ENCODE measurements at places on chromosomes 2 and 18. TPM values are rescaled to one million over a fixed set of nuclear protein-coding genes. Genes with fewer than 3 reads are reported as not detected.
A peak's percentile ranks its signal among the peaks of the same experiment; 100 is the strongest.

APCDD1 gene
- not detected for total RNA-seq

CHRNG gene
- not detected for total RNA-seq

CMPK2 gene
- 7.7 TPM for total RNA-seq

DIPK1C gene
- not detected for total RNA-seq

NT5DC4 gene
- total RNA-seq, result not detected

FHOD3 gene
- not detected for total RNA-seq

LDLRAD4 gene
- total RNA-seq, result 21.3 TPM

SULT1C3 gene
- not detected for total RNA-seq

SH2D6 gene
- total RNA-seq, result 0.88 TPM

SERPINB11 gene
- total RNA-seq, result not detected

TUBA4B gene
- not detected for total RNA-seq

GRCh38 chr18:8744038-8744437 lies 38.7 kb downstream of the MTCL1 start:
- peaks cover 5% of the 10 kb centered on the region for H3K36me3 ChIP-seq
- no peaks in the 10 kb centered on the region for H3K27me3 ChIP-seq
- H3K27ac ChIP-seq, result no peak overlapping the region
- DNase-seq, result no peak
- no peak overlapping the region for H3K4me3 ChIP-seq

- peaks cover 4% of the 10 kb centered on the region for H3K27me3 ChIP-seq
- no peaks in the 10 kb centered on the region for H3K36me3 ChIP-seq
- H3K27ac ChIP-seq, result no peak overlapping the region
- no peak for DNase-seq
- no peak overlapping the region for H3K4me3 ChIP-seq
Measured at GRCh38 chr18:67132919-67133318, 383.6 kb downstream of the DSEL start.

DNA sequence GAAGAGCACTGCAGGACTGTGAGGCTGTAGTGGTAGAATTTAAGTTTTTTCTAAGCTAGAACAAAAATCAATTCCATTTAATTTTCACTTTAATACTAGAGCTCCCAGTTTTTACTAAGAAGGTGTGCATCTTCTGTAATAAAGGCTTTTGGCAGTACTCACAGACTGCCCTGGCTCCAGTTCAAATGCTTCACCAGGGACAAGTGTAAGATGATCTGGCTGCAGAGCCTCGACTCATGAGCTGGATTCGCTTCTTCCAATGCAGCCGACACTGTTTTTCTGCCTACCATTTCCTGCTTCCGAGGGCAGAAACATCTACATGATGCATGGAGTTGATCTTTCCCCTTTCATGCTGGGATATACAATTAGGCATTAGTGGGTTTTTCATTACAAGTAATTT lies 87.0 kb downstream of the FARSB start:
- H3K36me3 ChIP-seq, result peaks cover 47% of the 10 kb centered on the region
- no peaks in the 10 kb centered on the region for H3K4me1 ChIP-seq
- H3K27me3 ChIP-seq, result no peaks in the 10 kb centered on the region
- no peak overlapping the region for H3K4me3 ChIP-seq

- H3K36me3 ChIP-seq, result peaks cover 53% of the 10 kb centered on the region
- no peaks in the 10 kb centered on the region for H3K27me3 ChIP-seq
- no peak overlapping the region for H3K4me3 ChIP-seq
- H3K27ac ChIP-seq, result no peak overlapping the region
- DNase-seq, result no peak
Measured at GRCh38 chr18:79754831-79755351, 42.8 kb upstream of the KCNG2 start.

DNA sequence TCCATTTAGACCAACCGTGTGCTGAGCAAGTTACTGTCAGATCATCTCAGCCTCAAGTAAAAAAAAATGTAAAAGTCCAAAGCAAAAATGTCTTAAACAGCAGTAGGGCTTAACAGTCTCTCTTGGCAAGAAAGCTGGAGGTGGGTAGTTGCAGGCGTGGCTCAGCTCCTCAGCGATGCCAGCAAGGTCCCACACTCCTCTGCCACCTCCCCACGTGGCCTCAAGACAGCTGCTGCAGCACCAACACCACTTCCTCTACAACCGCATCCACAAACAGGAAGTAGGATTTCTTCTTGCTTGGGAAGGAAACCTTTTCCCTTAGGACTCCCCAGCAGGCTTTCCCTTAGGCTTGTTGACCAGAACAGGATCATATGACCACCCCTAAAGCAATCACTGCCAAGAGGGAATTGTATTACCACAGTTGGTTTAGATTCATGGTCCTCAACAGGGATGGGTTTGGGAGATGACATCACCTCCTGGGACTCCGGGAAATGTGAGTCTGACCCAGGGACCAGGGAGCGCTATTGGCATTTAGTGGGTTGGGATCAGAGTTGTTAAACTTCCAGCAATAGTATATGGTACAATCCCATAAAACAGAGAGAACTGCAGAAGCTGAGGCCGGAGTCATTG lies 97.1 kb downstream of the MAPK4 start:
- no peaks in the 10 kb centered on the region for H3K36me3 ChIP-seq
- DNase-seq, result no peak
- no peak overlapping the region for H3K27ac ChIP-seq

- peaks cover 55% of the 10 kb centered on the region for H3K4me1 ChIP-seq
- H3K27me3 ChIP-seq, result no peaks in the 10 kb centered on the region
- H3K27ac ChIP-seq, result no peak overlapping the region
- H3K36me3 ChIP-seq, result peaks cover 8% of the 10 kb centered on the region
Measured at GRCh38 chr18:13587001-13587400, 139.4 kb downstream of the FAM210A start.

GRCh38 chr2:63124850-63125249 lies 74.2 kb downstream of the OTX1 start:
- H3K36me3 ChIP-seq, result peaks cover 3% of the 10 kb centered on the region
- H3K27ac ChIP-seq, result no peak overlapping the region
- no peaks in the 10 kb centered on the region for H3K4me1 ChIP-seq
- no peak overlapping the region for H3K4me3 ChIP-seq

DNA sequence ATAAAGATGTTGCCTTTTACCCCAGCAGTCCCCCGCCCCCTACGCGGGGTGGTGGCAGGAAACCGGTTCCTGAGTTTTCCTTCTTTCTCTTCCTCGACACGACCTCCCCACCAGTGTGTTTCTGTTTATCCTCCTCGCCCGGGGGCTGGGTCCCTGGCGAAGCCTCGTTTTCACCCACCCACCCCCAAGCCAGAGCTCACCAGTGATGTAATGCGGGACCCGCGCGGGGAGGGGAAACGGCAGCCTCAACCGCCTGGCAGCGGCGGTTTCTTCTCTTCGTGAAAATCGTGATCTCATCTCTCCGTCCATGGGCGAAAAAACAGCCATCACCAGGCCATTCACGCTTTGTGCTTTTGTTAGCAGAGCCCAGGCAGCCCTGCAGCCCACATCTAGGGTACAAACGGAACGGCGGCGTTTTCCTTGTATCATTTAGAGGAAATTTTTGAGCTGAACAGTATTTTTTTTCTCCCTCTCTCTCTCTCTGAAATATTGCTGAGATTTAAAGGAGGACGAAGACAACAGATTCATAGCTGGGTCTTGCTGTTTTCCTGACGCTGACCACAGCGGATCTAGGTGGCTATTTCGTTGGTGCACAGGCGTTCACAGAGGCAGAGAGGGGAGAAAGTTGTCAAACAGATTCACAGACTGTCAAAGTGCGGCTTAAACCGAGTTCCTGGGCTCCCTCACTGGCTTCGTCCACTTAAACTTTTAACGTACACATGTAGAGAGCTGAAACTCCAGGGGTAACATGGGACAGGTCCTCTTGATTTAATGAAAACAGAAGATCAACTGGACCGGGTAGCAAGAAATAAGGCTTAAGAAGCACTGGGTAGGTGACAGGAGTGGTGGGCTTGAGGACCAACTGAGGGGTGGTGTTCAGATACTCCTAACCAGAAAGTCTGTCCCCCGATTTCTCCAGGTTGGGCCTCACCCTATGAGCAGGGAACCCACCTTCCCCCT lies 21.9 kb upstream of the PAX3 start:
- DNase-seq, result no peak
- peaks cover 6% of the 10 kb centered on the region for H3K4me1 ChIP-seq
- H3K36me3 ChIP-seq, result no peaks in the 10 kb centered on the region
- H3K27ac ChIP-seq, result no peak overlapping the region
- H3K4me3 ChIP-seq, result peak overlapping the region; percentile 46
- H3K27me3 ChIP-seq, result peaks cover 49% of the 10 kb centered on the region

DNA sequence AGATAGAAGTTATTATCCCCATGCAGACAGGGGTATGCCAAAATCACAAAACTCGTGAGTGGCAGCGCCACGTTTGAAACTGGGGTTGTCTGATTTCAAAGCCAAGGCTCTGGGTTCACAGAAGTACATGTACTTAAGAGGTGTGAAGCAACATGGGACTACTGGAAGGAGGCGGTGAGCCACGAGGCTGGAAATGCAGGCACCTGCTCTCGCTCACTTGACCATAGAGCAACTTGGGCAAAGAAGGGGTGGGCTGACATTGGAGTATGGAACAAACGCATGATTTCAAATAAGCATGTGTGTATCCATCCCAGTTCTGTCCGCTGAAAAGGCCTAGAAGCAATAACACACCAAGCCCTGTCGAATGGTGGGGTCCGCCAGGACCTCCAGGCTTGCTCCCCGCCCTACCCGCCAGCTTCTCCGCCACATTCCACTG lies 593 bp upstream of the ACTR2 start:
- H3K36me3 ChIP-seq, result peaks cover 5% of the 10 kb centered on the region
- no peaks in the 10 kb centered on the region for H3K27me3 ChIP-seq
- peaks cover 35% of the 10 kb centered on the region for H3K4me1 ChIP-seq
- peak; percentile 26 for DNase-seq

- H3K27ac ChIP-seq, result no peak overlapping the region
- H3K36me3 ChIP-seq, result no peaks in the 10 kb centered on the region
- DNase-seq, result no peak
- H3K4me3 ChIP-seq, result no peak overlapping the region
- no peaks in the 10 kb centered on the region for H3K27me3 ChIP-seq
Measured at GRCh38 chr18:3401669-3402620, 48.0 kb upstream of the TGIF1 start.

DNA sequence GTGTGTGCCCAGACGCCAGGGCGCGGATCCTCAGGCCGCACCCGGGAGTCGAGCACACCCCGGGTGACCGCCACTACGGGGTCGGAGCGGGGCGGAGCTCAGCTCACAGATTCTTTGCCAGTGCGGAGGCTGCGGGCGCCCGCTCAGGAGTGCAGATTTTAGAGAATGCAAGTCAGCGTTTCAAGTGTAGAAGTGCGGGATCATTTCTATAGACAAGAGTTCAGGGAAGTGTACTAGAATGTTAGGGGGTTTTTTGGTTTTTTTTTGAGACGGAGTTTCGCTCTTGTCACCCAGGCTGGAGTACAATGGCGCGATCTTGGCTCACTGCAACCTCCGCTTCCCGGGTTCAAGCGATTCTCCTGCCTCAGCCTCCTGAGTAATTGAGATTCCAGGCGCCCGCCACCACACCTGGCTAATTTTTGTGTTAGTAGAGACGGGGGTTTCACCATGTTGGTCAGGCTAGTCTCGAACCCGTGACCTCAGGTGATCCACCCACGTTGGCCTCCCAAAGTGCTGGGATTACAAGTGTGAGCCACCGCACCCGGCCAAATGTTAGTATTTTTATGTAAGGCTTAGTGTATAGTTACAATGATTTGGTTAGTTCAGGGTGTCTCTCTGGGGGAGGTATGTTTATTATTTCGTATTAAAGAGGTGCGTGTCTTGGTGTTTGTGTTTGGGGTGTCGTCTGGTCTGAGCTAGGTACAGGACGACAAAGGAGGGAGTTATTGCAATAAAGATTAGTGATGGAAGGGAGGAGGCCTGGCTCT lies 619 bp upstream of the FAM168B start:
- H3K36me3 ChIP-seq, result peaks cover 3% of the 10 kb centered on the region
- peak overlapping the region; percentile 92 for H3K27ac ChIP-seq
- peak overlapping the region; percentile 85 for H3K4me3 ChIP-seq
- peak; percentile 53 for DNase-seq
- H3K27me3 ChIP-seq, result no peaks in the 10 kb centered on the region
